Activated T-cell treated with anti-CD3 and anti-CD28 coated beads, Interleukin-2, amount 50 U/mL, for 72 hours (primary cell): ENCODE measurements at places on chromosomes 2 and 18. TPM values are rescaled to one million over a fixed set of nuclear protein-coding genes. Genes with fewer than 3 reads are reported as not detected.

Gene ALK
- 0.25 TPM for total RNA-seq

Gene SRD5A2
- not detected for total RNA-seq

Gene UGT1A7
- total RNA-seq = not detected

Gene TRIM43
- total RNA-seq = not detected

Gene ERMN
- 3.5 TPM for total RNA-seq

DNA sequence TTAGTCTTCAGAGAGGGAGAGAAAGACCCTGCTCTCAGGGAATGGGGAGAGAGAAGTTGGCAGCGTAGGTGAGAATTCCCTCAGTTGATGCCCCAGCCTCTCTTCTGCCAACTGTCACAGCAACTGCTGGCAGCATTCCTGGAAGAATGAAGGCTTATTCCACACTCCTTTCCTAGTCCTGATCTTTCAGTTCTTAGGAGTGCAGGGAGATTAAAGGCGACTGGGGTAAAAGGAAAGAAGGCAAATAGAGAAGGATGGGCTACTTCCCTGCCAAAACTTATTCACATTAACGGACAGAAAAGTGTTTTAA is 65.9 kb upstream of the ACAA2 start:
- peaks cover 48% of the 10 kb centered on the region for H3K27me3 ChIP-seq
- peaks cover 4% of the 10 kb centered on the region for H3K4me1 ChIP-seq
- no peaks in the 10 kb centered on the region for H3K36me3 ChIP-seq
- no peak overlapping the region for H3K27ac ChIP-seq
- DNase-seq = no peak

DNA sequence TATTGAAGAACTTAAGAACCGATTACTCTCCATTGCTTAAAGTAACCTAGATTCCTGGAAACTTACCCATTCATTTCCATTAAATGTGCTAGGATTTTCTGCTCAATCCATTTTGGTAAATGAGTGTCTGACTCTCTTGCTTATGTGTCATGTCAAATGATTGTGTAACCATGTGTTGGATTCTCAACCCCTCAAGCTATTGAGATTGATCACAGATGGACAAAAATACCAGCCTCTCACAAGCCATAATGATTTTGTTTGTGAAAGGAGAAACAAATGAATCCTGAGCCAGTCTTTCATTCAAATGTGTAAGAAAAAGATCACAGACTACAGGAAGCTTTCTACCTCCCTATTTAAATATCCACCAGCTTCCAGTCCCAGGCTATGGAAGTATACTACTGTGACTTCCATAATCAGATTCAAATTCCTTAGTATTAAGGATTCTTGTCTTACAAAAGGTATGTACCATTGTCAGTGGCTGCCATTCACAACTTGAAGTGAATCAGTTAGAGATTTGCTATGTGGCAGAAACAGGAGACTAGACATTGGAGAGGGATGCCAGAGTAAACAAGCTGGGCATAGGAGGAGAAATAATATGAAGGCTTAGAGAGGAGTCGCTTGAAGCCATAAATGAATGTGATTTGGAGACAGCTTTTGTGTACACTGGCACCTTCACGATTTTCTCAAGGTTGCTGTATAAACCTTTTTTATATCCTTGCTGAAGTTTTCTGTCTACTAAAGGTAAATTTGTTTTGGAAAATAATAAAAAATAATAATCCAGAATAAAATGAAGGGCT is 498.5 kb upstream of the SETBP1 start:
- H3K4me1 ChIP-seq = no peaks in the 10 kb centered on the region
- no peaks in the 10 kb centered on the region for H3K27me3 ChIP-seq
- H3K27ac ChIP-seq = no peak overlapping the region
- H3K36me3 ChIP-seq = no peaks in the 10 kb centered on the region
- no peak for DNase-seq
- no peak overlapping the region for H3K4me3 ChIP-seq

GRCh38 chr18:48792611-48793380 is 158.0 kb downstream of the SMAD7 start:
- no peak overlapping the region for H3K27ac ChIP-seq
- H3K36me3 ChIP-seq = no peaks in the 10 kb centered on the region
- H3K4me3 ChIP-seq = no peak overlapping the region
- H3K27me3 ChIP-seq = no peaks in the 10 kb centered on the region

DNA sequence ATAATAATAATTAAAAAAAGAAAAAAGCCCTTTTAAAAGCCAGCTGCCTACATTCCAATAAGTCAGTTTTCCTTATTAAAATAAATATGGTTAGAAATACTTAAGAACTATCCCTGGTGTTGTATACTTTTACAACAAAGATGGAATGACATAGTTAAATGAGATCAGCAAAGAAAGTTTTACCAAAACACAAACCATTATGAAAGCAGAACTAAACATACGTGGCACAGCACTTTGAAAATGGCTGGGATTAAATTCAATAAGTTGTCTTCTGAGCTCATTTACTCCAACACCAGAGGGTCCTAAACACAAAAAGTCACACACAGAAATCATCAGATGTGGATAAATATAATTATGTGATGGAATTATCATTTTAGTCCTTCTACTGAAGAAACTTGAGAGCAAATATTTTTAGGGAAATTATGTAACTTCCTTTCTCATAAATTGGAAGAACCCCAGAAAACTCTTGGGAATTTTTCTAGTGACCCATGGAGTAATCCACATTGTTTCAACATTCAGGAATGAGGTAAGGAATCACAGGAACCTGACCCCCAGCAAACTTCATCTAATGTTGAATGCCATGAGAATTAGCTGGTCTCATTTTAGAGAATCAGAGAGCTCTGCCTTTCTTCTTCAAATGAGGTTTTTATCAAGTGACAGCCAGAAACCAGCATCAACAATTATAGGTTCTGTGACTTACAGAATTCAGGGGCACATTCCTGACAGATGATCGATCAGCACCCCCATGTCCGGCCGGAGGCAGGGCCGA is 11.5 kb upstream of the TMEM237 start:
- H3K4me3 ChIP-seq = no peak overlapping the region
- DNase-seq = no peak
- peaks cover 8% of the 10 kb centered on the region for H3K4me1 ChIP-seq
- peaks cover 13% of the 10 kb centered on the region for H3K27me3 ChIP-seq
- no peak overlapping the region for H3K27ac ChIP-seq

- H3K27me3 ChIP-seq = no peaks in the 10 kb centered on the region
- H3K27ac ChIP-seq = no peak overlapping the region
- H3K4me1 ChIP-seq = no peaks in the 10 kb centered on the region
- no peak for DNase-seq
Measured at GRCh38 chr18:30386624-30387023, 655.9 kb downstream of the DSC3 start.

DNA sequence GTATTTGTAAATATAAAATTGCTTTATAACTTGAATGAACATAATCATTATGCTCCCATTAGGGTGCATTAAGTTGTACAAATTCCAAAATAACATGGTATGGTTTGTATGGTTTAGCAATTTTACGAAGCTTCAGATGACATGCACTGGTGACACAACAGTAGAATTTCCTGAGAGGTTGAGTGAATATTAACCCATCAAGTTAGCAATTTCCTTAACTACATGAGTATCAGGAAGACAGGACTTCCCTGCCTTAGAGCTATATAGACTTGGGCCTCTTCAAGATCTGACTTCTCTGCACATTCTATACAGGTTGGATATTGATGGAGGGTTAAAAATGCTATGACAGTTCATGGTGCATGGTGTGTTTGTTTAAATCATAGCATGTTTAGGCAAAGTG is 60.2 kb downstream of the ZC3H6 start:
- no peaks in the 10 kb centered on the region for H3K4me1 ChIP-seq
- no peak overlapping the region for H3K27ac ChIP-seq
- no peak for DNase-seq
- H3K36me3 ChIP-seq = no peaks in the 10 kb centered on the region

DNA sequence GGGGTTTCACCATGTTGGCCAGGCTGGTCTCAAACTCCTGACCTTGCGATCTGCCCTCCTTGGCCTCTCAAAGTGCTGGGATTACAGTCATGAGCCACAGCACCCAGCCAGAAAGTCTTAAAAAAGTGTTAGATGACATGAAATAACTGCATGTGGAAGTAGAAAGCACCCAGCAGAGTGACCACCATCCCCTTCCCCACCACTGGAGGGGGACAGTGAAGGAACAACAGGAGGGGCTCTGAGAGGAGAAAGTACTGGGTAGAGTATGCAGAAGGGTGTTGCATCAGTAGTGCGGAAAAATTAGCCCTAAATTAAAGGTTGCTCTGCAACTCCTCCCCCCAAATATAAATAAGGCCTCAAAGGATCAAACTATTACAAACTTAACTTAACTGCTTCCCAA is 230.5 kb downstream of the ZNF521 start:
- no peak overlapping the region for H3K4me3 ChIP-seq
- no peak for DNase-seq
- no peaks in the 10 kb centered on the region for H3K27me3 ChIP-seq
- no peaks in the 10 kb centered on the region for H3K36me3 ChIP-seq

DNA sequence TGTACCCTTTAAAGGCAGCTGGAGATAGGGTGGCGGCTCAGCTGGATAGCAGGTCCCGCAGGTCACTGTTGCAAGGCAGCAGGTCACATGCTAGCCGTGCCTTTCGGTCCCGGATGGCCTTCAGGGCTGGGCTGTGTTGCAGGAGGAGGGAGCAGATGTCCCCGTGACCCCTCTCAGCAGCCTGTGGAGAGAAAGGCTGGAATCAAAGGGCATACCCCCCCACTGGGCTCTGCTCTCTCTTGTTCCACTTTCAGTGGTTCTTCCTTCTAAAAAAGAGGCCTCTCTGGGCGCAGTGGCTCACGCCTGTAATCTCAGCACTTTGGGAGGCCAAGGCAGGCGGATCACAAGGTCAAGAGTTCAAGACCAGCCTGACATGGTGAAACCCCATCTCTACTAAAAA is 4.4 kb upstream of the ANKRD23 start:
- DNase-seq = no peak
- H3K36me3 ChIP-seq = peaks cover 21% of the 10 kb centered on the region
- no peak overlapping the region for H3K4me3 ChIP-seq
- no peak overlapping the region for H3K27ac ChIP-seq
- H3K27me3 ChIP-seq = no peaks in the 10 kb centered on the region
- H3K4me1 ChIP-seq = no peaks in the 10 kb centered on the region

DNA sequence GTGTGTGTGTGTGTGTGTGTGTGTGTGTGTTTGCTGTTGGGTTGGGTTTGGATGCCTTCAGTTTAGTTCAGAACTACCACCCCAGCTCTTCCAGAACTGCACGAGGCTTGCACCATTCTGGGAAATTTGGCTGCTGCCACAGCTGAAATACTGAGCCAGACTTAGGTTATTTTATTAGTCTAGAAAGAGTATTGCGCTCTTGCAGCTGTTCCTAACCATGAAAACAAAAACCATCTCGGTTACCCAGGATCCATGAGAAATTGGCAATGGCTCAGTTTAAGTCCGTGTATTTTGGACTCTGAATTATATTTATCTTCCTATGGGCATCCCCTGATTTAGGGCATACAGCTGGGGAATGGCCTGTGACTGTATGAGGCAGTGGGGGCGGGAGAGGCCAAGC is 83.2 kb downstream of the TANC1 start:
- H3K4me3 ChIP-seq = no peak overlapping the region
- H3K36me3 ChIP-seq = no peaks in the 10 kb centered on the region

DNA sequence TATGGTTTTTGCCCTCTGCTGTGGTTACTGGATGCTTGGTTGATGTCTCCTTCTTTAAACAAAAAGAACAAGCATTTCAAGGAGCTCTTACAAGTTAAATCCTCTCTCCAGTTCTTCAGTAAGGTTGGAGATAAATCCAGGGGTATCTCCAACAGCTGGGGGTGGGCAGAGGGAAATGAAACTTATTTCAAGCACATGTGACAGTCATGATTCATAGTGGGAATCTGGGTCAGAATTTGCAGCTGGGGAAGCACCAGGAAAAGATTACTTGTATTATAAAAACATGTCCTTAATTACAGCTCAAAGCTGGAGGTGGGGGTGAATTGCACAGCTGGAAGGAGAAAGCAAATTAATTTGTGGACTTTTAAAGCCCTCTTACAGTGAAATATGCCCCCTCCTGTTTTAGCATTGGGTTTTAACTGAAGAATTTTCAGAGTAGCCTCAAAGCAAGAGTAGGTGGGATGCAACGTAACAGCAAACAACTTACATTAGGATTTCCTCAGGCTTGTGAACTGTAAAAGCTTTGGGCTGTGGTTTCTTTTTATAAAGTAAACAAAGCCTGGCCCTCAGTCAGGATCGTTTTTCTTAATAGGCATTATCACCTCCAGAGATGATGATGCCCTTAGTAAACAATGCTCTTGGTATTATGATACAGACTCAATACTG is 596.4 kb downstream of the NYAP2 start:
- H3K4me3 ChIP-seq = no peak overlapping the region
- no peaks in the 10 kb centered on the region for H3K36me3 ChIP-seq
- DNase-seq = no peak
- no peaks in the 10 kb centered on the region for H3K4me1 ChIP-seq

GRCh38 chr2:233418761-233419546 is 64.7 kb downstream of the DGKD start:
- H3K27me3 ChIP-seq = no peaks in the 10 kb centered on the region
- peaks cover 98% of the 10 kb centered on the region for H3K4me1 ChIP-seq
- H3K36me3 ChIP-seq = peaks cover 3% of the 10 kb centered on the region
- H3K27ac ChIP-seq = peak overlapping the region; percentile 87
- peak overlapping the region; percentile 62 for H3K4me3 ChIP-seq
- DNase-seq = peak; percentile 58

DNA sequence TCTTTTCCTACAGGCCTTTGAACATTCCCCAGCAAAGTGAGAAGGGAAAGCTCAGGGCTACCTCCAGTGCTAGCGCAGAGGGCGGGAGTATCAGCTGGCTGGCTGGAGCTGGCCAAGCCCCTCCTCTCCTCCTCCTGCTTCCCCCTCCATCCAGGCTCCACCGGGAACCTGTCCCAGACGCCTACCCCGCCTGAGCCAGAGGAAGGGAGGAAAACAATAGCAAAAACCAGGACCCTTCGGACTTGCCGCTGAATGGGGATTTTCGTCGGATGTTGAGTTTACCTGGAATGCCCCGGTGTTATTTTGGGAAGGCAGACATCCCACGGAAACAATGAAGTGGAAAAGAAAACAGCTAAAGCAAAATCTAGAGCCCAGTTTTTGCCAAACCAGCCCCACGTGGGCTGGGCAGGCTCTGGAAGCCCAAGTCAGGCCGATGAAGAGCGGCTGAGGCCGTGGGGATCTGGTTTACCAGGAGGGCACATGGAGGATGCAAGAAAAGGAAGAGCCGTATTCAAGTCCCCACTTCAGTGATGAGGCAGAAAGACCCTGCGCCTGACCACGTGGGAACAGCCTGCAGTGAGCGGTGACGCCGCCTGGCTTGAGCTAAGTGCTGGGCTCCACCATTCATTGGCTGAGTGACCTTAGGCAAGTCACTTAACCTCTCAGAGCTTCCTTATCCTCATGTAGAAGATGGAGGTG is 100.4 kb upstream of the LCLAT1 start:
- DNase-seq = no peak
- no peak overlapping the region for H3K27ac ChIP-seq
- peaks cover 25% of the 10 kb centered on the region for H3K4me1 ChIP-seq
- H3K4me3 ChIP-seq = no peak overlapping the region
- H3K27me3 ChIP-seq = no peaks in the 10 kb centered on the region

DNA sequence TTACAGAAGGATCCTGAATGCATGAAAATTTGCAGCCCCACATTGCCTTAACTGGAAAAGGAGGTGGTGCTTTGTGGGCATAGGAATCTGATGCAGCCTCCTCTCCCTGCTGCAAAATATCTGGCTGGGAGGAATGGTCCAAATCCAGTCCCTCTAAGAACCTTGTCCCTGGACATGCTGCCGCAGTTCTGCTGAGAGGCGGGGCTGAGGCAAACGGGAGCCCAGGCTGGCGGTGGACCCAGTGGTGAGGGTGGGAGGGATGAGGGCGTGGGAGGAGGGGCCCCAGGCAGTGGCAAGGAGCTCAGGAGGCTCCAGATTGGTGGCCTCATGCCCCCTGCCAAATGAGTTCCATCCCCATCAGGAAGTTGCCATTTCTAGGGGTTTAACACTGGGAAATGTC is 36.2 kb downstream of the ZAP70 start:
- no peak for DNase-seq
- H3K4me1 ChIP-seq = peaks cover 43% of the 10 kb centered on the region
- H3K27me3 ChIP-seq = no peaks in the 10 kb centered on the region
- no peak overlapping the region for H3K4me3 ChIP-seq
